Ureter (tissue), 1 donor: ENCODE measurements at places on chromosomes 1 and 21. TPM values are rescaled to one million over a fixed set of nuclear protein-coding genes. Genes with fewer than 3 reads are reported as not detected.

TRNP1 gene
- total RNA-seq: 46.6 TPM

RBM8A gene
- total RNA-seq: 141 TPM

ANKRD35 gene
- 4.2 TPM for total RNA-seq

S100A5 gene
- 0.86 TPM for total RNA-seq

KCNC4 gene
- total RNA-seq: 5.2 TPM

YRDC gene
- total RNA-seq: 12.2 TPM

LCE1A gene
- total RNA-seq: not detected

CHRM3 gene
- total RNA-seq: 0.49 TPM

CIART gene
- 8.0 TPM for total RNA-seq

SLFNL1 gene
- total RNA-seq: 0.68 TPM

CA6 gene
- total RNA-seq: not detected

MEX3A gene
- 1.2 TPM for total RNA-seq

S100A3 gene
- 6.5 TPM for total RNA-seq

OPRD1 gene
- not detected for total RNA-seq

CFAP74 gene
- total RNA-seq: 0.83 TPM

SYDE2 gene
- total RNA-seq: 17.0 TPM

TDRD5 gene
- 1.0 TPM for total RNA-seq

CLCA4 gene
- 0.86 TPM for total RNA-seq

CELSR2 gene
- 19.2 TPM for total RNA-seq

AMY2B gene
- 38.0 TPM for total RNA-seq

LPAR3 gene
- 20.8 TPM for total RNA-seq

DNAI4 gene
- 17.2 TPM for total RNA-seq

DMBX1 gene
- total RNA-seq: not detected

TNFSF4 gene
- total RNA-seq: 0.52 TPM

CYP4B1 gene
- 358 TPM for total RNA-seq

SERBP1 gene
- total RNA-seq: 174 TPM
